Tibial artery (tissue), 4 donors: ENCODE measurements at places on chromosomes 1 and 21.

DNA sequence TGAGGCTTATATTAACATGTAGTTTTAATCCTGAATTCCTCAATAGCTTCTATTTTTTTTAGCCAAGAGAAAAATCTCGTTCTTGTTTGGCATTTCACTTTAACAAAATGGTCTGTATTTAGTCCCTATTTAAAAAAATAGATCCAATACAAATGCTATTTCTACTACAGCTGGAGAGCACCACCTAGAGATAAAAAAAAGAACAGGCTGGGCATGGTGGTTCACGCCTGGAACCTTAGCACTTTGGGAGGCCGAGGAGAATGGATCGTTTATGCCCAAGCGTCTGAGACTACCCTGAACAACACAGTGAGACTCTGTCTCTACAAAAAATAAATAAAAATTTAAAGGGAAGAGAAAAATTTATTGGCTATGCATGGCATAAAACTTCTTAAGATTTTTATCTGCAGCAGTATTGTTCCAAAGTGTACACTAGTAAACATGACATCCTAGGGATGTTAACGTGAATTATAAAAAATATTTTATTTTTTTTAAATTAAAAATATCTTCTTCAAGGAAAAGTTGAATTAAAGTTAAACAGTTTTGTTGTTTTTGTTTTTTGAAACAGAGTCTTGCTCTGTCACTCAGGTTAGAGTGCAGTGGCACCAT, 4.4 kb downstream of the ST7L start:
- no peak overlapping the region for H3K4me3 ChIP-seq
- DNase-seq: no peak
- H3K27ac ChIP-seq: no peak overlapping the region
- peaks cover 13% of the 10 kb centered on the region for H3K36me3 ChIP-seq
- H3K27me3 ChIP-seq: no peaks in the 10 kb centered on the region

GRCh38 chr1:182888736-182889531, 49.8 kb downstream of the DHX9 start:
- H3K4me3 ChIP-seq: no peak overlapping the region
- H3K36me3 ChIP-seq: peaks cover 50% of the 10 kb centered on the region
- DNase-seq: no peak
- no peak overlapping the region for H3K27ac ChIP-seq
- no peaks in the 10 kb centered on the region for H3K4me1 ChIP-seq
- no peaks in the 10 kb centered on the region for H3K27me3 ChIP-seq

DNA sequence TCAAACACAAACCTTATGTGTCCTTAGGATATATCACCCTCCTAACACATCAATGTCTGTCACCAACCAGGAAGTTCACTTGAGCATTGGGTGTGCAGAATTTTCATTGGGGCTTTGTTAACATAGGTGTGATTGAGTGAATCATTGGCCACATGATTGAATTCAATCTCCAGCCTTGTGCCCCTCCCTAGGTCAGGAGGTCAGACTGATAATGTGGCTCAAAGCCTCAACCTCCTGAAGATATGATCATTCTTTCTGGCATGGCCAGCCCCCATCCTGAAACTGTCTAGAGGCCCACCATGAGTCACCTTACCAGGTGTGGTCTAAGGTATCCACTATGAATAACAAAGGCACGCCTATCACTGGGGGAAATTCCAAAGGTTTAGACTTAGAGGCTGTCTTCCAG, 90.1 kb downstream of the PKN2 start:
- no peak overlapping the region for H3K4me3 ChIP-seq
- H3K27me3 ChIP-seq: no peaks in the 10 kb centered on the region
- peaks cover 39% of the 10 kb centered on the region for H3K36me3 ChIP-seq
- no peak overlapping the region for H3K27ac ChIP-seq

DNA sequence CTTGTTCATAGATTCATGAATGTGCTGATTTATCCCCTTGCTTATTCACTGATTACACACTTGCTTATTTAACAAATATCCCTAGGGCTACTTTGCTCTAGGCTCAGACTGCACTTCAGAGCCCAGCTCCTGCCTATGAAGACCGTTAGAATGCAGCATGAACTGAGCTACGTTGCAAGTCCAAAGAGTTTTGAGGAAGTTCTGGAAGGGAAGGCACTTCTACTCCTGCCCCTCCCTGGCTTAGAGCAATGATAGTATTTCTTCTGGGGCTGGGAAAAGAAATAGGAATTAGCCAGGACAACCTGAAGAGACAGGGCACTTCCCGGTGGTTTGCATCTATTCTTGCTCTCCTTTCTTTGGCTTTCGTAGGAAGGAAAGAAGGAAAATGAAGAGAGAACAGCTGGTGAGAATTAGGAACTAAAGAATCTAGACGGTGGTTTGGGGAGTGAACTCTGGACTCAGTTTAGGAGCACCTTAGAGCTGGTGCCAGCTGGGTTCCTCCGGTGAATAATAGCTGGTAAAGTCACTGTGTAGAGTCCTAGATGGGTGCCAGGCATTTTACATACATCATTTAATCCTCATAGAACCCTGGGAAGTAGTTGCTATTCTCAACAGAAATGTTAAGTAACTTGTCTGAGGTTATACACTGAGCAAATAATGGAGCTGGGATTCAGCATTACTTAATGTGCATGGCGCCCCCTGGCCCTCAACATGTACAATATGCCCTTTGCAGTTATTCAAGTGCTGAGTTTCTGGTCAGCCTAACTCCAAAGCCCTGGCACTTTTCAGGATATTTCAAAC, 65.9 kb downstream of the NDUFS5 start:
- H3K27me3 ChIP-seq: no peaks in the 10 kb centered on the region
- H3K4me1 ChIP-seq: no peaks in the 10 kb centered on the region
- H3K36me3 ChIP-seq: no peaks in the 10 kb centered on the region

- no peak overlapping the region for H3K4me3 ChIP-seq
- no peaks in the 10 kb centered on the region for H3K27me3 ChIP-seq
- no peaks in the 10 kb centered on the region for H3K4me1 ChIP-seq
- peak; percentile 1 for DNase-seq
Observed at GRCh38 chr1:35657851-35658250, 16.5 kb upstream of the PSMB2 start.

- DNase-seq: no peak
- no peak overlapping the region for H3K4me3 ChIP-seq
- H3K36me3 ChIP-seq: no peaks in the 10 kb centered on the region
- no peaks in the 10 kb centered on the region for H3K4me1 ChIP-seq
- H3K27me3 ChIP-seq: no peaks in the 10 kb centered on the region
- no peak overlapping the region for H3K27ac ChIP-seq
Observed at GRCh38 chr1:233394860-233395717, 67.6 kb downstream of the MAP3K21 start.

- no peaks in the 10 kb centered on the region for H3K4me1 ChIP-seq
- DNase-seq: no peak
- no peak overlapping the region for H3K27ac ChIP-seq
- peaks cover 4% of the 10 kb centered on the region for H3K27me3 ChIP-seq
Observed at GRCh38 chr1:28136922-28137613, 39.4 kb downstream of the PTAFR start.
